T-helper 2 cell (primary cell): ENCODE measurements at places on chromosomes 3 and 15.

GRCh38 chr3:29751647-29752314 lies 470.9 kb downstream of the RBMS3 start:
- no peak for DNase-seq

- DNase-seq, result no peak
Observed at GRCh38 chr15:40633178-40633577, 39.1 kb downstream of the KNL1 start.

DNA sequence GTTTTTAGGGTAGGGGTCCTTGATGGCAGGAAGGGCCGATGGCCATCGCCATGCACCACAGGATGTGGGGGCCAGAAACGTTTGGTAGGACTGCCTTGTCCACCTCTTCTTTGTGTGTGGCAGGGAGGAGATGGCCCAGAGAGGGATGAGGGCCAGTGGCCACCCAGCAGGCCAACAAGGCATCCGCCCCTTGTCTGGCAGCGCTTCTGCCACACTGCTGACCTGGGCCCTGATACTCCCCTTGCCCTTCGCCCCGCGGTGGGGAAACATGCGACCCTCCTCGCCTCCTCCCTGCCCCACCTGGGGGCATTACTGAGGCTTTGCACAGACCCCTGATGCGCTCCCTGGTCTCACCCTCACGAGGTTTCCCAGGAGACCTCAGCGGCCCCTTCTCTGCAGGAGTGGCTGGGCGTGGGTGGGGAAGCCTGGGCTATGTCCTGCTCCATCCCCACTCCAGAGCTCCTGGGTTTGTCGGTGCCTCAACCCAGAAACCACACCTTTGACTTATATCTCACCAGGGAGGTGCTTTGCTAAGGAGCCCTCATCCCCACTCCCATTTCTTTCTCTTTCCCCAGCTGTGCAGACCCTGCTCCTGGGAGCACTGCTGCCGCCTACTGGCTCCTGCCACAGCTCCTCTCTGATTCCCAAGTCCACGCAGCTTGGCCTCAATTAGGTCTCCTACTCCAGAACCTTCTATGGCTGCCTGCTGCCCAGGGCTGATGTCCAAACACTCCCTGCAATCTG lies 38.7 kb downstream of the FEM1B start:
- DNase-seq, result no peak

DNA sequence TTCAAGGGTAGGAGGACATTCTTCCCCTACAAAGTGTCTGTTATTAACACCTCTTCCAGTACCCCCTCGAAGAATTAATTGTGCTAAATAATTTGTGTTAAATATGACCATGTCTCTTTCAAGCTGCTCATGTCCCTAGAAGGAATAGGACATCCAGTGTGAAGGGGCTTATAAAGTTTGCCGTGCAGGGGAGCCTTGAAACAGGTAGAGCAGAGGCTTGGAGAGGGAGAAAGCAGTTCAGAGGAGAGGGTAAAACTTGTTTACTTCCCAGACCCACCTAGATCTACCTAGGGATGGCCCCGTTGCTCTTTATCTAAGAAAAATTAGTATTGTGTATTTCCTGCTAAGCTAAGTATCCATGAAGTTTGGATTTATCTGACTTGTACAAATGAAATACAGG lies 114.8 kb downstream of the CACNA2D3 start:
- DNase-seq, result no peak

- DNase-seq, result no peak
Observed at GRCh38 chr3:27990837-27991236, 250.6 kb upstream of the CMC1 start.

DNA sequence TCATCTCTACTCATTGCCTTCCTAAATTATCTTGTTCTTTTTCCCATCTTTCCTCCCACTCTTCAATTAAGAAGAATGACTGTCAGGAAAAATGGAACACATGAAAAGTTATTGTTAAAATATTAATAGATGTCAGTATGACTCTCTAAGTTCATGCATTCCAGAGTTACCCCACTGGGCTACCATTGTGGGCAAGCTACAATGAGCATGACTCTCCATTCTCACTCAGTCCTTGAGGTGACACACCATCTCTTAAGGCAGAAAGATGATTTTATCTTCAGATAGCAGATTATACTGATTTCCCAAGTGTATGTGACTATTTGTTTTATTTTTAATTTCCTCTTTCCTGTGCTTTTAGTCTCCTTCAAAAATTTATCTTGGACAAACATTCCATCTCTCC lies 144.3 kb downstream of the ALCAM start:
- no peak for DNase-seq

GRCh38 chr3:119794971-119795612 lies 13.2 kb downstream of the NR1I2 start:
- DNase-seq, result no peak

GRCh38 chr15:82643992-82644391 lies 3.2 kb downstream of the CPEB1 start:
- no peak for DNase-seq

DNA sequence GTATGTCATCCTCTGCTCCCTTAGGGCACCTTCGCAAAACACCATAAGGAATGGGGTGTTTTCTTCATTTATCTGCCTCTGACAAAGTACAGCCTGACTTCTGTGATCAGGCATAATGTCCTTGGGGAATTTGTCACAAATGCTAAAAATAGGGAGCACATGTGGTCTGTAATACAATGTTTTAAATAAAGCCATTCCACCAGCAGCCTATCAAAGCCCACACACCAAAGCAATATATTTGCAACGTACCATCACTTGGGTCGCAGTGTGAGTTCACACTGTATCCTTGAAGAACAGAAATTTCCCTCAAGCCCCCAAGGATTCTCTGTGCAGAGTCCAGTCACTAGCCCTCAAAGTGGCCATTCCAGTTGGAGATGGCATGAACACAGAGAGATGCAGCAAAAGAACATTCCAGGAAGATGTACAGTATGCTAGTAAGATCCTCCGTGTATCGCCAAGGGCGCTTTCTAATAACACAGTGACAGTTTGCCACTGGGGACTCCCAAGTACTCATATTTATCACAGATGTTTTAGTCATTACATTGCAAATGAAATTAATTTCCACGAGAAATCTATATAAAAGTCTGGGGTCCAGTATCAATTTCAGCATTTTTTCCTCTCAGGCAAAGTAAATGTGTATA lies 246.7 kb downstream of the MCTP2 start:
- no peak for DNase-seq

GRCh38 chr3:106485217-106485616 lies 616.4 kb upstream of the CBLB start:
- no peak for DNase-seq

DNA sequence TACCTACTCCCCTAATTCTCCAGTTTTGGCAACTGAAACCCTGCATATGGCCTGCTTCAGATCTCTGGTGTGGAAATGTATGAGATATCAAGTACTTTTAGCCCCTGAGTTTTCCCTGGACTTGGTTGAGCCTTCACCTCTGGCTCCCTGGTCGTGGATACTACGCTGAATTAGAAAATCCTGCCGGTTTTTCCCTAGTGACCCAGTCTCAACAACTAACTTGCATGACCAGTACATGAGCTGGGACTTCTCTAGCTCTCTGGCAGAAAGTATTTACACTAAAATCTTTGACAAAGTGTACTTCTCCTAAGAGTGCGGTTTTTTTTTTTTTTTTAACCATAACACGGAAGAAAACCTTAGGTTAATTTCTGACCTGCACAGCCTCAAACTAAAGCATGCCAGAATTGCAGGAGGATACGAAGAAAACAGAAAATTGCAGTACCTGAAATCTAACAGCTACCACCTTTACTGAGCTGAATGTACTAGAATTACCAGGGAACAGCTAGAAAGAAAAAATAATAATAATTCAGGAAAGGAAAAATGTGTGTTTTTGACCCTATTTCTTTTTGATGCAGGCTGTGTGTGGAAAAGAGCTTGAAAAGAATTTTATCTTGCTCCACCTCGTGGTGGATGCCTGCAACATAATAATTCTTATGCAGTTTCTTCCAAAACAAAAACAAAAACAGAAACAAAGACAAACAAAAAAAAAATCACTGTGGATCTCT lies 165.6 kb downstream of the GMNC start:
- no peak for DNase-seq

- DNase-seq, result no peak
Observed at GRCh38 chr15:62337934-62338333, 172.8 kb upstream of the C2CD4B start.

GRCh38 chr3:116971531-116971930 lies 262.0 kb downstream of the TUSC7 start:
- no peak for DNase-seq
